Stimulated activated CD8-positive, alpha-beta memory T cell treated with anti-CD3 and anti-CD28 coated beads, Interleukin-7, amount 100 ng/mL, for 48 hours (primary cell): ENCODE measurements at places on chromosomes 6 and 20.

DNA sequence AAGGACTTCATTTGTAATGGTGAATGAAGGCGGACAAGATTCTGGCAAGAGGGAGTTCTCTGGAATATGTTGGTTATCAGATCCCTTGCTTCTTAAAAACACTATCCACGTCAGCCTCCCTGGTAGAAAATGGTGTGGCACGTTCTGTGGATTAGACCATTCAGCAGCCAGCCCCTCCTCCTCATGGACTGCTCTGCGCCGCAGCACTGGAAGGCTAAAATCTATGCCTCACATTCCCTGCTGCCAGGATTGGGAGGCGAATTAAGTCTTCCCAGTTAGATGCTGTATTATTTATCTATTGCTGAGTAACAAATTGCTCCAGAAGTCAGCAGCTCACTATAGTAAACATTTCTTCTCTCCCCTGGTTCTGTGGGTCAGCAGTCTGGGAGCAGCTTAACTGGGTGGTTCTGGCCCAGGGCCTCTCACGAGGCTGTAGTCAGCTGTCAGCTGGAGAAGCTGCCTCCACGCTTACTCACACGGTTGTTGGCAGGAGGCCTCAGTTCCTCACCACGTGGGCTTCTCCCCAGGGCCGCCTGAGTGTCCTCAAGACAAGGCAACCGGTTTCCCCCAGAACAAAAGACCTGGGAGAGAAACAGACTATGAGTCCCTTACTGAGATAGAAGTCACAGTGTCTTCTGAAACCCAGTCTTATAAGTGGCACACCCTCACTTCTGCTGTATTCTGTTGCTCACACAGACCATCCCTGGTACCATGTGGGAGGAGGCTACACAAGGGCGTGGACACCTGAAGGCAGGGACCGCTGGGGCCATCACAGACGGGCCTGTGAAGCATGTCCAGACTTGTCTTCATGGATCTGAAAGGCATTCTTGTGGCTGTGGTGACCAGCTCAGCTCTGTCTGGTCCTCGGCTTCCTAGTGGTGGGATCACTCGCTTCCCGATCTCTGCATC is 101.0 kb downstream of the NRN1 start:
- no peak for DNase-seq

- no peak for DNase-seq
Measured at GRCh38 chr6:107653861-107654394, 164.0 kb downstream of the SOBP start.

DNA sequence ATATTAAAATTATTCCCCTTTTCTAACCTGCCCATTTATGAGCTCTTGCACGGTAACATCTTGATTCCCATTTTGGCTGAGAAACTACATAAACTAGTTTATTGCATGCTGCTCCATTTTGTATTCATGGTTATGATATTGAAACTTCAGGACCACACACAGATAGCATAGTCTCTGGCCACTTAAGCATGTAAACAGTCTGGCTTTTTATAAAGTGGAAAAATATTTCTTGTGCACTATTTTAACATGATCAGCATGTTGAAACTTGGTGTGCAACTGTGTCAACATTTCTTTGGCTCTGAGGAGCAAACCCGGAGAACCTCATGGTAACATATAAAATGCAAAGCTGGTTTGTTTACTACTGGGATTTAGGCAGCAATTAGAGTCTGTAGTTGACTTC is 70.7 kb downstream of the SLX4IP start:
- no peak for DNase-seq

DNA sequence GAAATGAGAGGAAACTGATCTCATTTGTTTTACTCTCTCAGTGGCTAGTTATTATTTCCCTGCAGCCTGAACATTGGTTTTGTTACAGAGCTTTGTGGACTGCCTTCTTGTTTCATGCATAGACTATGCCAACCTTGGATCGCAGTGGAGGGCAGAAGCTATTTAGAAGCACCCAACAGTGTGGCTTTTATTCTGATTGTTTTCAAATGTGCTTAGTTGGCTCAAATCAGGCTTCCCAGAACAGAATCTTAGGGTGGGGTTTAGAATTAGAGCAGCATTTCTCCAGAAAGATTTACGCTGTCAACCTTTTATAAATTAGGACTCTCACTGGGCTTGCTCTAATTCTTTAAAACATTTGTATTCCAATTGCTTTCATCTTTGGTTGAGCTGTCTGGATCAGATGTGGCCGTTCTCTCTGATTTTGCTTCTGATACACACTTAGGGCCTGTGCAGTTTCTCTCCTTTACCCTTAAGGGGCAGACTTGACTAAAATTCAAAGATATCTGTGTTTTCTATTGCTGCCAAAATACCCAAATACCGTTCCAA is 210.3 kb downstream of the BCKDHB start:
- no peak for DNase-seq

DNA sequence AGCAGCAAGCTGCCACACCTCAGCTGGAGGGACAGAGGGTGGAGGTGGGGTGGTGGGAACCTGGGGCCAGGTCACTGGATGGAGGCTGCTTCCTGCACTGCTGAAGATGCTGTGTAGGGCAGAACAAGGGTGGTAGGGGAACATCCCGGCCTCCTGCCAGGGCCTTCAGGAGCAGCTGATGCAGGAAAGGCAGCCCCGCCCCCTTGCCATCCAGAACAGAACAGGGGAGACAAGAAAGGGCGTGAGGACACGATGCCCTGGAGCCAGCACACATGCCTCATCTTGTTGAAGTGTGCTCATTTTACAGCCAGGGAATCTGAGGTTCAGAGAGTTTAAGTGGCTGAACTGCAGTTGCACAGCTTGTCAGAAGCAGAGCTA is 43.1 kb upstream of the PHACTR3 start:
- no peak for DNase-seq

- DNase-seq = no peak
Measured at GRCh38 chr6:36824253-36824652, 15.0 kb downstream of the CPNE5 start.

DNA sequence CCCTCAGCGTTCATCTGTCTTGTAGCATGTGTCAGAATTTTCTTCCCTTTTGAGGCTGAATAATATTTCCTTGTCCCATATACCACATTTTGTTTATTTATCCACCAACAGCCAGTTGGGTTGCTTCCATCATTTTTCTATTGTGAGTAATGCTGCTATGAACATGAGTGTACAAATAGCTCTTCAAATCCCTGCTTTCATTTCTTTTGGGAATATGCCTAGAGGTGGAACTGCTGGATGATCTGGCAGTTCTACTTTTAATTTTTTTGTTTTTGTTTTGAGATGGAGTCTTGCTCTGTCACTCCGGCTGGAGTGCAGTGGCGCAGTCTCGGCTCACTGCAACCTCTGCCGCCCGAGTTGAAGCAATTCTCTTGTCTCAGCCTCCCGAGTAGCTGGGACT is 64.7 kb downstream of the SASH1 start:
- DNase-seq = no peak

DNA sequence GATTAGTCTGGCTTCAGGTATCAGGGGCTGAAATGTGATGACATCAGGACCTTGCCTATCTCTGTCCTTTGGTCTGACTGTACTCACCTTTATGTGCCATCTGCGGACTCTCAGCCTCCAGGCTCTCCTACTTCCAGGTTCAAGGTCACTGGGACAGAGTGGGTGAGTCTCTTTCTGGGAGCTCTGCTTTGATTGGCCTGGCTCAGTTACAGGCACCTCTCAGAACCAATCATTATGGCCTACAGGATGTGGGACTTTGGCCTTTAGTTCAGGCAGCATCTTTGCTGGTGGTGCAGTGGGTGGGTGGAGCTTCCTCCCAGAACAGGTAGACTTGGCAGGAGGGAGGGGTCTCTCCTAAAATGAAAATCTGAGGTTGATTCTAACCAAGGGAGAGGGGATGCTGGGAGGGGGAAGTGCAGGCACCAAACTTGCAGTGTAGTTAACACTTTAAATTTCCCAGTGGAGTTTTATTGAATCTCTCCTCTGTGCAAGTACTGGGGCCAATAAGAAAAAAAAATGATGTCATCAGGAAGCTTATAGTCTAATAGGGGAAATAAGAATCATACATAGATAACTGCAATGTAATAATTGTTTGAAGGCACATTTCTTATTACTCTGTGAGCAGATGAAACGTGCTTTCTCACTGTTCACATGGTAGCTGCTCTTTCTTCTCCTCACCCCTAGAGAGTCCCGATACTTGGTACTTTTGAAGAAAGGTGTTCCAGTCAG is 53.4 kb downstream of the SLC24A3 start:
- no peak for DNase-seq

DNA sequence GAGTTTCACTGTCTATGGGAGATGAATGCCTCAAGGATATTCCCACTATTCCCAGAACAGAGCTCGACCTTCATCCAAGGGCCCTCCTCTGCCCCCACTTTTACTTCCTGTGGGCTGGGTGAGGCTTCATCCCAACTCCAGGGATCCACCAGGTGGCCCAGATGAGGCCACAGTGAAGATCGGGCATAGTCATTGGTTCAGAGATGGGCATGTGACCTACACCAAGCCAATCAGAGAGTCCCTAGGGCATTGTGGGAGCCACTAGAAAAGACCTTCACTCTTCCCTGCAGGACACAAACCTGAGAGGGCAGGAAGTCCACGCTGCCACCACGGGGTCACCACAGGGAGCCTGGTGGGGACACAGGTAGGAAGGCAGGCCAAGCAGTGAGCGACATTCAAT is 72.9 kb upstream of the SLC22A16 start:
- DNase-seq = no peak

DNA sequence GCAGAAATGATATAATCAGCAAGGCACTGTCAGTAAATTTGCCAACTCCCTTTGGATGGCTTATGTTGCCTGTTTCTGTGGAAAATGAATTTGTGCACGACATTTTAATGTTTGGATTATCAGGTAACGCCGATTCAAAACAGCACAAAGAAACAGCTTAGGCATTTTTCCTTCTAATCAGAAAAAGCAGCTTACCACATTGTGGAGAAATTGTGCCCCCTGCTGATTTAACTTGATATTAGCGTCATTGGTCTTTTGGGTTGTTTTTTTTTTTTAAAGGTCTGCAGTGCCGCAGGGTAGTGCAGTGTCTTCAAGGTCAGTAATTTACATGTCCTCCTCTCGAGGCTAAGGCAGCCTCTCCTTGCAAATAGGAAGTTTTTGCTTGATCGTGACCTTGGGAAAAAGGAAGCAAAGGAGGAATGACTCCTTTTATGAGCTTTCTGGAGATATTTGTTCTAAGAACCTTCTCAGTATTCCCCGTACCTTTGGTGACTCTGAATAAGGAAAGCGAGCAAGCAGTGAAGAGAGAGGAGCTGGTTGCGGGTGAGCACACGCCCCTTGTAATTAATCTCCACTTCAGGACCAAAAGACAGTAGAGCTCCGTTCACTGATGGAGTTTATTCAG is 79.1 kb downstream of the ELOVL4 start:
- no peak for DNase-seq

DNA sequence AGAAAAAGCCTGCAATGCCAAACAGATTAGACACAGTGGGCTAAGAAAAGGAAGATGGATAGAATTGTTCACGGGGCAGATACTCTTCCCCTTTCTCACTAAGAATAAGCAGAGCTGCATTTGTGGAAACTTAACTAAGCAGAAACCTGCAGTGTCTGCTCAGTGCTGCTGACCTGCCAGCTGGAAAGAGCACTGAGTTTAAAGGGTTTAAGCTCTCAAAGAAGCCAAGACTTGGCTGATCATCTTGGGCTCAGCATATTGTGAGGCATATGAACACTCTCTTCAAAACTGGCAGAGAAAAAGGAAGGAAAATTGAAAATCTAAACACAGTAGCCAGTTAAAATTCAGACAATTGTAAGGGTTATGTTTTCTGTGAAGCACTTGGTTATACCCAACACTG is 711.1 kb upstream of the EPHA7 start:
- no peak for DNase-seq

DNA sequence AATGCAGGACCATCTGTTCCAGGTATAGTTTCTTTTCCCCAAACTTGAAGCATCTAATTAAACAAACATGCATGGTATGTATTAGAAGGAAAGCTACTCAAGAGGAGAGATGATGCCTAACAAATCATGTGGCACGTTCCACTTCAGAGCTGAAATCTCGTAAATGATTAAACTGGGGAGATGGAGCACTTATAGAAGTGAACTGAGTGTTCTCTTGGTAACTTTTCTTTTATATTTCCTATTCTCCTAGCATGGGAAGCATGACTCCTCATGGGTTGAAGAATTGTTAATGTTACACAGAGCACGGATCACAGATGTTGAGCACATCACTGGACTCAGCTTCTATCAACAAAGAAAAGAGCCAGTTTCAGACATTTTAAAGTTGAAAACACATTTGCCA is 61.1 kb downstream of the CCN2 start:
- no peak for DNase-seq

DNA sequence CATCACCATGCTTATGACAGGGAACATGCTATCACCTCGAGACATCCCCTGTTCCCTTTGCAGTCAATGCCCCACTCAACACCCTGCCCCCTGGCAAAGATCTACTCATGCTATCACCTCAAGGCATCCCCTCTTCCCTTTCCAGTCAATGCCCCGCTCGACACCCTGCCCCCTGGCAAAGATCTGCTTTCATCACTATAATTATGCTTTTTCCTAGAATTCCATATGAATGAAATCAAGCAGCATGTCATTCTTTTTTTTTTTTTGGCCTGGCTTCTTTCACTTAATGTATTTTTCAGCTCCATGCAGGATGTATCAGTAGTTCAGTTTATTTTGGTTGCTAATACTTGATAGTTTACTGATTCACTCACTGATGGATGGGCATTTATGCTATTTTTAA is 554.9 kb downstream of the CDH26 start:
- DNase-seq = no peak

GRCh38 chr6:37783856-37784584 is 35.5 kb upstream of the ZFAND3 start:
- DNase-seq = no peak

DNA sequence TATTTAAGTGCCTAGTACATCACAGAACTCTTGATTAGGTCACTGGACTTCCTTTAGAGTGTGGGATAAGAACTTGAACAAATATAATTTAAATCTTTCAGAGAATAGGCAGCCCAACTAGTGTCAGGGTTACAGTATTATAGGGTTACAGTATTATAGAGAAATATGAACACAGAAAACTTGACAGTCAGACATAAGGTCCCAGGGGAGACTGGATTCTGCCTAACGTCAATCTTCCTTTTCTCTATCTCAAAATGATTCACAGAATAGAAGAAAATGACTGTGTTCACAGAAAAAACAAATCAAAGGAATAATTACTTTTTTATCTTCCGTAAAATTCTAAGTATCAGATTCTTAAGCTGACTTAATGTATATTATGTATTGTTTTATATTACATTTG is 623.8 kb downstream of the HTR1B start:
- no peak for DNase-seq

DNA sequence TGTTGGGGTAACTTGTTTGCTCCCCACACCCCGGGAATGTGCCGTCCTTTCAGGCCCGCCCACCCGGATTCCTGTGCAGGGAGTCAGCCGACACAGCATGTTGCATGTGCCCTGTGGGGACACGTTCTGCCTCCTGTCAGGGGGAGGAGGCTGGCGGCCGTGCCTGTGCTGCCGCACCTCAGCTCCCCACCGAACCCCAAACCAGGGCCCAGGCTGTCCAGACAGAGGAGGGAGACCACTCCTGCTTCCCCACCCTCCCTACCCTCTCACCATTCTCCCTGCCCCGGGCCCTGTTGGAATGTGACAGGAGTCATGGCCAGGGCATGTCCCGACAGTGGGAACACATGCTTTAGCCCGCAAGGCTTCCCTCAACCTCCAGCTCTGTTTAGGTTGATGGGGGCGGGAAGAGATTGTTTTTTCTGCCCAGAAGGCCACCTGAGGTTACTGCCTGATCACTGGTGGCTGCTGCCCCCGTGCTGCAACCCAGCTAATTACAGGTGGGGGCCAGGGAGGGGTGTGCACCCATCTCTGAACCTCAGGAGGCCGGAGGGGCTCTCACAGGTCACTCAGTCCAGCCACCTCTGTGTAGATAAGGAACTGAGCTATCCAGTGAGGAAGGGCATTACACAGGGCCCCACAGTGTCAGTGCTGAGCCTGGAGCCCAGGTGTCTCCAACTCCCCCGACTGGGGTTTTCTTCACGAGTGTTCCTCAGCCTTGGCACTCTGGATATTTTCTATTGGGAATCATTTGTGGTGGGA is 13.6 kb downstream of the LRRC73 start:
- no peak for DNase-seq
